ENCODE measurements at places on chromosomes 3 and 15. TPM values are rescaled to one million over a fixed set of nuclear protein-coding genes. Genes with fewer than 3 reads are reported as not detected.

PRTG gene
- total RNA-seq, result 4.9 TPM

- no peak for DNase-seq
Measured at GRCh38 chr3:56684029-56684428, 964 bp upstream of the TASOR start.

DNA sequence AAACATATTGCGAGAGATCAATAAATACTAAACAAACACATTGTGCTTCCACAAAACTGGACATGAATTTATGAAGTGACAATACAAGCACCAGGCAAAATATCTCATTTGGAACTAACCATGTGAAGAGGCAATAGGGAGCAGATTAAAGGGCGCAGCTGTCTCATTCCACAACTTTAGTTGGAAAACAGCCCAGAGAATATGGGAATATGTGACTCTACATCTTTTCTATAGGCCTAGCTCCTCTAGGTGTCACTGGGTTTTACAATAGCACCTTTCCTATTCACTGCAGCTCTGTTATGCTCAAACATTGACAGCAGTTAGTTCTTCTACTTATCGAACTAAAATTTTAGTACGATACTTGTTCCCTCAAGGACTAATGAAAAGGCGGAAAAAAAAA lies 866.3 kb upstream of the GBE1 start:
- no peak for DNase-seq

STRA6 gene
- 0.76 TPM for total RNA-seq

HYAL1 gene
- 19.4 TPM for total RNA-seq

RBMS3 gene
- 161 TPM for total RNA-seq

PHC3 gene
- total RNA-seq, result 142 TPM

BNC1 gene
- 0.58 TPM for total RNA-seq

DNA sequence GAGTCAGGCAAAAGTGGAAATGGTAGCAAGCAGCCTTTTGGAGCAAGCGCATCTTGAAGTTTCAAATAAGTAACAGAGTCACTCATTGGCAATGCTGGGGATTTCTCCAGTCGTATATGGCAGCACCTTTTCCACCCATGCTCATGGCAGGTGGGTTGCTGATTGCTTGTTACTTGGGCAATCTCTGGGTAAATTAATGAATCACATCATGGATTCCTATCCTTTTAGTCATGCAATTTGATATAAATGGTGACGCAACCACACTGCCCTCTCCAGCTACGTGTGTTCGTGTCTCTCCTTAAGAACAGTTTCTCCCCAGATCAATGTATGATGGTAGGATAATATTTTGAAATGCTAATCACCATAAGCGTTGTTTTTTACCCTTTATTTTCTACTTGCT lies 339.9 kb upstream of the KCNH8 start:
- no peak for DNase-seq
